ENCODE measurements at places on chromosomes 1 and 21.

- no peak for DNase-seq
Observed at GRCh38 chr1:100075773-100076172, 57.0 kb downstream of the SASS6 start.

GRCh38 chr1:215003686-215004085 is 78.9 kb upstream of the KCNK2 start:
- no peak for DNase-seq

DNA sequence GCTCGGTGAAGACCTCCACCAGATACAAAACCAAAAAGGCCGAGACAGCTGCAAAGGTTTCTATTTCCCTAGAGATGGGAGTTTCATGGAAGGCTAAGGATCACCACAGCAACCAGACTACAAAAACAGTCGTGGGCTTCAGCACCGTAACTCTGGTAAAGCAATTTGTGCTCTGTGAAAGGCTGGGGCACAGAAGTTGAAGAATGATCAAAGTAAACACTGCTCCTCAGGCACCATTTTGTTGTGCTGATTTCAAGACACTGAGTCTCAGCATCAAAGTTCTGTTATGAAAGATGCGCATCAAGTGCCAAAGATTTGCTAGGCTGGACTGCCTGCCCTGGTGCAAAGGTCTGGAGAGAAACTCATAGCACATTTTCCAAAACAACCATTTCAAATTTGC is 116.2 kb downstream of the TGFBR3 start:
- no peak for DNase-seq

DNA sequence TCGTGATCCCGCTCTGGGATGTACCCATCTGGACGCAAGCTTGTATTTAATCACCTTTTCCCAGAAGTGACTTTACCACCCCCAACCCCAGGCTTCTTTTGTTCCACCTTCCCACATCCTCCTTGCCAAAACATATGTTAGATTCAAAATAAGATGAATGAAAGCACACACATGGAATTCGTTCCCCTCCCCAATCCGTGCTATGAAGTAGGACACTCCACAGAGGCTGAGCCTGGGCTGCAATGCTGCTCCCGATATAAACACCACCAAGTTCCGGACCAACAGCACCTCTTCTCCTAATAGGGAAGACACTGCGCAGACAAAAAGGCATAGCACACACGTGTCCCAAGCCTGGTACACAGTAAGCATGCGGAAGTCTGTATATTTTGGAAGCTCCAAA is 86.1 kb downstream of the CLSTN1 start:
- no peak for DNase-seq

GRCh38 chr1:206679738-206680211 is 4.9 kb upstream of the MAPKAPK2 start:
- DNase-seq, result no peak
